ENCODE measurements at places on chromosomes 3 and 15. TPM values are rescaled to one million over a fixed set of nuclear protein-coding genes. Genes with fewer than 3 reads are reported as not detected.

Gene COL6A5
- not detected for total RNA-seq

Gene PLD1
- 0.19 TPM for total RNA-seq

Gene CD200R1
- total RNA-seq: 2.6 TPM

Gene CCDC14
- 31.1 TPM for total RNA-seq

Gene DOCK3
- total RNA-seq: 2.1 TPM

Gene CEP19
- total RNA-seq: 5.4 TPM

Gene ANKUB1
- total RNA-seq: not detected

Gene UBA7
- 41.9 TPM for total RNA-seq

Gene ZIC4
- not detected for total RNA-seq

Gene FSIP1
- 0.61 TPM for total RNA-seq

Gene CLEC3B
- total RNA-seq: not detected

Gene FGD5
- total RNA-seq: not detected

Gene NRG4
- not detected for total RNA-seq

Gene DPH6
- total RNA-seq: 10.4 TPM

Gene ATP13A4
- total RNA-seq: 2.1 TPM

Gene C3orf49
- not detected for total RNA-seq

Gene KCNMB2
- not detected for total RNA-seq

Gene GOLGA6L7
- not detected for total RNA-seq

Gene SV2B
- total RNA-seq: 0.04 TPM

Gene DZIP3
- 8.7 TPM for total RNA-seq

Gene MUC4
- total RNA-seq: 0.32 TPM

Gene IGSF10
- total RNA-seq: not detected

Gene LOXL1
- total RNA-seq: 1.7 TPM

Gene IFT122
- 19.2 TPM for total RNA-seq

Gene FAM3D
- total RNA-seq: not detected

Gene KIF15
- total RNA-seq: 24.0 TPM

Gene ACP3
- not detected for total RNA-seq

Gene GPR87
- 1.2 TPM for total RNA-seq

Gene POPDC2
- 2.6 TPM for total RNA-seq

Gene C2CD4A
- total RNA-seq: 0.27 TPM

Gene CKMT1B
- 0.25 TPM for total RNA-seq

Gene DGKG
- total RNA-seq: 0.42 TPM

Gene STARD9
- total RNA-seq: 6.3 TPM

Gene GATA2
- 0.08 TPM for total RNA-seq

Gene ISL2
- 0.21 TPM for total RNA-seq

Gene ZNF660
- total RNA-seq: 0.32 TPM

Gene SPATA12
- total RNA-seq: not detected

Gene KCNMB3
- 0.23 TPM for total RNA-seq

Gene KIF23
- total RNA-seq: 45.0 TPM

Gene AGTR1
- not detected for total RNA-seq

Gene TMEM266
- total RNA-seq: 0.40 TPM

Gene TIMP4
- not detected for total RNA-seq

Gene FOXB1
- total RNA-seq: 0.44 TPM

Gene TCAIM
- 11.8 TPM for total RNA-seq

Gene ALPK3
- total RNA-seq: 0.08 TPM

Gene LRRC49
- 0.65 TPM for total RNA-seq

Gene SYNPR
- total RNA-seq: not detected

Gene GP5
- 0.08 TPM for total RNA-seq

Gene LMAN1L
- not detected for total RNA-seq

Gene TP63
- total RNA-seq: 0.53 TPM

Gene ARNT2
- not detected for total RNA-seq

Gene CORO2B
- 0.08 TPM for total RNA-seq

Gene RARRES1
- not detected for total RNA-seq

Gene INSYN1
- total RNA-seq: not detected

Gene RASGRP1
- total RNA-seq: 67.8 TPM

Gene RARB
- total RNA-seq: not detected

Gene CCDC39
- total RNA-seq: not detected

Measured in activated CD8-positive, alpha-beta memory T cell treated with anti-CD3 and anti-CD28 coated beads for 36 hours (primary cell).